ENCODE measurements at places on chromosomes 6 and 20. TPM values are rescaled to one million over a fixed set of nuclear protein-coding genes. Genes with fewer than 3 reads are reported as not detected.

C6orf15 gene
- not detected for polyA plus RNA-seq

CLPSL1 gene
- polyA plus RNA-seq: not detected

WFDC12 gene
- not detected for polyA plus RNA-seq

CST7 gene
- 1.2 TPM for polyA plus RNA-seq

COL19A1 gene
- 0.09 TPM for polyA plus RNA-seq

RXRB gene
- polyA plus RNA-seq: 29.6 TPM

ZNF831 gene
- 0.24 TPM for polyA plus RNA-seq

VSTM2L gene
- polyA plus RNA-seq: 0.78 TPM

Measured in adipose tissue (tissue), 3 donors.